ENCODE measurements at places on chromosomes 3 and 15.

GRCh38 chr3:107919239-107919638, 171.6 kb downstream of the CD47 start:
- H3K36me3 ChIP-seq: no peaks in the 10 kb centered on the region
- no peak for DNase-seq
- H3K27me3 ChIP-seq: no peaks in the 10 kb centered on the region
- no peaks in the 10 kb centered on the region for H3K4me1 ChIP-seq
- no peak overlapping the region for H3K27ac ChIP-seq

GRCh38 chr3:53482227-53482626, 12.2 kb upstream of the CACNA1D start:
- H3K4me1 ChIP-seq: no peaks in the 10 kb centered on the region
- no peaks in the 10 kb centered on the region for H3K36me3 ChIP-seq
- H3K27me3 ChIP-seq: peaks cover 3% of the 10 kb centered on the region
- no peak for DNase-seq
- no peak overlapping the region for H3K27ac ChIP-seq
- no peak overlapping the region for H3K4me3 ChIP-seq

DNA sequence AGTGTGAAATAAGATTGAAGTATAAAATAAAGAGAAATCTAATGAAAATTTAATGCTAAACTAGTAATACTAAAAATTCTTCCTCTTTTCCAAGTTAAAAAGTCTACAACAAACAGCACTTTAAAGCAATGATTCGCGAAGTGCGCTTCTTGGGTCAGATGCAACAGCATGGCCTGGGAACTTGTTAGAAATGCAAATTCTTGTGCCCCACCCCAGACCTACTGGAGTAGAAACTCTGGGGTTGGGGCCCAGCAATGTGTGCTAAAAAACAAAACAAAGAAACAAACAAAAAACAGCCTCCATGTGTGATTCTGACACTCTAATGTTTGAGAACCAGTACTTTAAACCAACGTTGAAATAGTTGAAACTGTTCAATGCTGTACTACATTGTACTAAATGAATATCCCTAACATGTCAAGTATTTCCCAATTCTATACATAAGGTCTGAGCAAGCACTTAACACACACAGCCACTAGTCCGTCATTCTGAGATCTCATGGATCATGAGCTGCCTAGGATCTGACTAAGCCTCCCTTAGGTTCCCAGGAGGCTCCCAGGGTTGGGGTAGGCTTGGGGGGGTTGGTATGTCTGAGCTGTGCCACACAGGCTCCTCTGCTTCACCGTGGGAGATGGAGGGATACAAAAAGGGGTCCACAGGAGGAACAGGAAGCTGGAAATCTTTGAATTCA, 6.1 kb downstream of the RASGRP1 start:
- DNase-seq: no peak
- no peak overlapping the region for H3K4me3 ChIP-seq
- H3K4me1 ChIP-seq: peaks cover 63% of the 10 kb centered on the region
- no peaks in the 10 kb centered on the region for H3K27me3 ChIP-seq

- H3K4me1 ChIP-seq: peaks cover 2% of the 10 kb centered on the region
- H3K36me3 ChIP-seq: no peaks in the 10 kb centered on the region
- H3K27me3 ChIP-seq: peaks cover 39% of the 10 kb centered on the region
- H3K4me3 ChIP-seq: peak overlapping the region; percentile 47
- H3K27ac ChIP-seq: peak overlapping the region; percentile 18
Observed at GRCh38 chr15:22979238-22980188, 655 bp downstream of the CYFIP1 start.

DNA sequence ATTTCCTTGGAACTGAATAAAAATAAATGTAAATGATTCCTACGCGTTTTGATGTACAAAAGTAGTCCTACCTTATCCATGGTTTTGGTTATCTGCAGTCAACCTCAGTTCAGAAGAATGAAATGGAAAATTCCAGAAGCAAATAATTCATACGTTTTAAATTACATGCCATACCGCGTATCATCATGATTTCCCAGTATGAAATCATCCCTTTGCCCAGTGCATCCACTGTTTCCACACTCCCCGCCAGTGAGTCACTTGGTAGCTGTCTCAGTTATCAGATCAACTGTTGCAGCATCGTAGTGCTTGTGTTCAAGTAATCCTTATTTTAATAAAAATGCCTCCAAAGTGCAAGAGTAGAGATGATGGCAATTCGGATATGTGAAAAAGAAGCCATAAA, 9.1 kb upstream of the MFSD1 start:
- no peaks in the 10 kb centered on the region for H3K27me3 ChIP-seq
- H3K4me3 ChIP-seq: no peak overlapping the region
- no peak for DNase-seq
- H3K27ac ChIP-seq: no peak overlapping the region
- H3K36me3 ChIP-seq: no peaks in the 10 kb centered on the region
- H3K4me1 ChIP-seq: no peaks in the 10 kb centered on the region

DNA sequence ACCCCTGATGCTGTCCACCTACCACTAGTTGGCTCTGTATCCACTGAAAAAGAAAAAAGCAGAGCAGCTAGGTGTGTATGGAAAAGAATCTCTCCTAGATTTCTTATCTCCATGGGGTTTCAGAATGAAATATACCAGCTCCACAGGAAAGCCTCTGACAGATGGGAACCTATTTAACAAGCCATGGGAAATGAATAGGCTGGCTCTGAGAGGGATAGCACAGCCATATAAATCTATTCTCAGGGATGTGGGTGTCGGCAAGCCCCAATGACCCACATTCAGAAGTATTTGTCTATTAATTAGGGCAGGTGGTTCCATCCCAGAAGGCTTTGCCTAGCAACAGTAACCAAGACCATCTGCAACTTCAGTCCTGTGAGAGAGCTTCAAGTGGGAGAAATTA, 694.1 kb downstream of the AGBL1 start:
- no peak for DNase-seq
- H3K4me3 ChIP-seq: no peak overlapping the region
- no peaks in the 10 kb centered on the region for H3K27me3 ChIP-seq
- no peak overlapping the region for H3K27ac ChIP-seq
- no peaks in the 10 kb centered on the region for H3K36me3 ChIP-seq
- no peaks in the 10 kb centered on the region for H3K4me1 ChIP-seq

GRCh38 chr3:38210141-38210757, 44.9 kb downstream of the OXSR1 start:
- H3K27me3 ChIP-seq: no peaks in the 10 kb centered on the region
- DNase-seq: no peak
- peaks cover 2% of the 10 kb centered on the region for H3K4me1 ChIP-seq
- H3K27ac ChIP-seq: no peak overlapping the region

DNA sequence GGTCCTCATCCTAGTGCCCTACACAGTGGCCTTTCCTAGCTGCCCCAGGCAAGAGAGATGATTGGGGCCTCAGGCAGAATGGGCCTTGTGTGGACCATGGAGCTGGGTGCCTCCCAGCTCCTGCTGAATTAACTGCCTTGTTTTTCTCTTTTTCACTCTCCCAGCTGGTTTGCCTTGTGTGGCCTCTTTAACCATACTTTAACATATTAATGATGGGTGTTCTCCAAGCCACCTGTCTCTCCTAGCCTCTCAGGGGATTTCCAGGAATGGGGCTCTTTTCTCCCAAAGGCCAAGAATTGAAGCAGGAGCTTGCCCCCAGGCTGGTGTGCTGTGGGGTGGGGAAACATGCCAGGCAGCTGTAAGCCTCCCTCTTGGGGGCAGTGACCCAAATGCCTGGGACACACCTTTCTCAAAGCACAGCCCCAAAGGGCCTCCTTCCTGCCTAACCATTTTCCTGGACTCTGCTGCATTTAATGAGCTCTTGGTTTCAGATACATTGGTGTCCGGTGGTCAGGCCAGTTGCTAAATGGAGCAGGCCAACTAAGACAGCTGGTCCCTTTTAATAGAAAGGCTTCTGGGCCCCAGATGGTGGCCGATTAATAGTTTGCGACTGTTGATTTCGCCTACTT, 5.6 kb downstream of the ALPK3 start:
- peaks cover 3% of the 10 kb centered on the region for H3K27me3 ChIP-seq
- no peak overlapping the region for H3K4me3 ChIP-seq
- DNase-seq: no peak
- no peak overlapping the region for H3K27ac ChIP-seq
- no peaks in the 10 kb centered on the region for H3K36me3 ChIP-seq
- H3K4me1 ChIP-seq: peaks cover 11% of the 10 kb centered on the region

GRCh38 chr3:123871946-123872345, 12.2 kb downstream of the MYLK start:
- no peak overlapping the region for H3K4me3 ChIP-seq
- H3K4me1 ChIP-seq: no peaks in the 10 kb centered on the region
- no peak overlapping the region for H3K27ac ChIP-seq
- H3K27me3 ChIP-seq: no peaks in the 10 kb centered on the region
- DNase-seq: no peak

DNA sequence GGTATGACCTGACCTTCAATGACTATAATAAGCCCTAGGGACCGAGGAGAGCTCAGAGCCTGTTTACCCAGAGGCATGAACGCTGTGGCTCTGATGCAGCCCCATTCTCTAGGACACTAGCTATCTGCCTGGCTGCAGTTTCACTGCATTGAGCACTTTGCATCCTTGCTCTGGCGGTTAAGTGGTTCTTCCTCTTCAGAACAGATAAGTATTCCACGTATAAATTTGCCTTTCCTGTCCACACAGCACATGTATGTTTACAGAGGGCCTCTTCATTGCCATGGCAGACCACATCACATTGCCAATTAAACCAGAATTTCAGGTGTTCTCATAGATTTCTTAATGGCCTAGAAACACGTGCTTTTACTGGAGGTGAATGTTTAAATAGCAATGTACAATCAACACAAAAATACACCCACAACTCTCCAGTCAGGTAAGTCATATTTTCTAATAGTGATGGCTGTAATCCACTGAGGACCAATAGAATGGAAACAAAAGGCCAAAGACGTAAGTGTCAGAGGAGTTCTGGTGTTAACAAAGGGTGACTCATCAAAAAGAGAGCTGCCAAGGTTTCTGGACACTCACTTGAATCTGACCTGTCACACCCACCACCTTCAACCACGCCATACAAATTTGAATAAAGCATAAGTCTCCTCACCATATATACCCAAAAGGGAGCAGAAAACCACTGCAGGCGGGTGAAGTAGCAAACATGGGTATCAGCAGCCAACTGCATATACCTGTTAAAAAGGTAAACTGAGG, 553.4 kb downstream of the OCA2 start:
- no peak for DNase-seq
- H3K4me1 ChIP-seq: no peaks in the 10 kb centered on the region
- no peaks in the 10 kb centered on the region for H3K27me3 ChIP-seq
- no peak overlapping the region for H3K4me3 ChIP-seq

GRCh38 chr15:80275961-80276360, 23.9 kb upstream of the CTXND1 start:
- DNase-seq: no peak
- no peaks in the 10 kb centered on the region for H3K4me1 ChIP-seq
- no peaks in the 10 kb centered on the region for H3K36me3 ChIP-seq

GRCh38 chr3:50365080-50365841, 5.9 kb upstream of the TMEM115 start:
- peak; percentile 80 for DNase-seq
- H3K4me3 ChIP-seq: peak overlapping the region; percentile 62
- no peaks in the 10 kb centered on the region for H3K27me3 ChIP-seq
- H3K4me1 ChIP-seq: peaks cover 11% of the 10 kb centered on the region
- H3K27ac ChIP-seq: peak overlapping the region; percentile 95
- H3K36me3 ChIP-seq: no peaks in the 10 kb centered on the region

- no peak overlapping the region for H3K27ac ChIP-seq
- H3K4me1 ChIP-seq: peaks cover 17% of the 10 kb centered on the region
- DNase-seq: no peak
- no peak overlapping the region for H3K4me3 ChIP-seq
Observed at GRCh38 chr3:18738393-18739098, 313.4 kb upstream of the SATB1 start.

- H3K27me3 ChIP-seq: no peaks in the 10 kb centered on the region
- no peak overlapping the region for H3K27ac ChIP-seq
- peak; percentile 4 for DNase-seq
Observed at GRCh38 chr3:58414538-58415197, 19.0 kb downstream of the PDHB start.

- no peaks in the 10 kb centered on the region for H3K4me1 ChIP-seq
- H3K27ac ChIP-seq: no peak overlapping the region
- DNase-seq: no peak
- no peak overlapping the region for H3K4me3 ChIP-seq
- H3K27me3 ChIP-seq: no peaks in the 10 kb centered on the region
- peaks cover 64% of the 10 kb centered on the region for H3K36me3 ChIP-seq
Observed at GRCh38 chr15:89630260-89630659, 25.0 kb downstream of the KIF7 start.

DNA sequence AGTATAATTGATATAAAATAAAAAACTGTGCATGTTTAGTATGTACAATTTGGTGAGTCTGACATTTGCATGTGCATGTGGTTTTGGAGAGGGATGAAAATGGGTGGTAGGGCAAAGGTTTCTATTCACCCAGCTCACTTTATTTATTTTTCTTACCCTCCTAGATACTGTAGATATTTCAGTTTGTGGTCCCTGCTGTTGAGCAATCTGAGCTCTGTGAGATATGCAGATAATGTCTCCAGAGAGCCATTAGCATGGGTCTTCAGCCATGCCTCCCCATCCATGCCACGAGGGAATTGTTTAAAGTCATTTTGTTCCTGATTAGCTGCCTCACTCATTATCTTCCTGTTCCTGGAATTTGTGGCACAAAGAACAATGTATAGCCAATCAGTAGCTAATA, 44.4 kb upstream of the B3GALNT1 start:
- H3K36me3 ChIP-seq: no peaks in the 10 kb centered on the region
- H3K4me1 ChIP-seq: no peaks in the 10 kb centered on the region
- H3K4me3 ChIP-seq: no peak overlapping the region
- H3K27me3 ChIP-seq: no peaks in the 10 kb centered on the region

GRCh38 chr3:128235207-128235926, 82.1 kb downstream of the EEFSEC start:
- H3K27me3 ChIP-seq: no peaks in the 10 kb centered on the region
- no peak for DNase-seq

- H3K36me3 ChIP-seq: no peaks in the 10 kb centered on the region
- no peaks in the 10 kb centered on the region for H3K27me3 ChIP-seq
- H3K4me1 ChIP-seq: no peaks in the 10 kb centered on the region
- no peak overlapping the region for H3K4me3 ChIP-seq
- DNase-seq: no peak
- no peak overlapping the region for H3K27ac ChIP-seq
Observed at GRCh38 chr3:136664771-136665170, 87.4 kb downstream of the STAG1 start.

GRCh38 chr3:194552327-194552949, 65.6 kb upstream of the ATP13A3 start:
- H3K4me1 ChIP-seq: peaks cover 2% of the 10 kb centered on the region
- H3K27ac ChIP-seq: no peak overlapping the region
- H3K27me3 ChIP-seq: no peaks in the 10 kb centered on the region
- H3K4me3 ChIP-seq: no peak overlapping the region
- no peak for DNase-seq

DNA sequence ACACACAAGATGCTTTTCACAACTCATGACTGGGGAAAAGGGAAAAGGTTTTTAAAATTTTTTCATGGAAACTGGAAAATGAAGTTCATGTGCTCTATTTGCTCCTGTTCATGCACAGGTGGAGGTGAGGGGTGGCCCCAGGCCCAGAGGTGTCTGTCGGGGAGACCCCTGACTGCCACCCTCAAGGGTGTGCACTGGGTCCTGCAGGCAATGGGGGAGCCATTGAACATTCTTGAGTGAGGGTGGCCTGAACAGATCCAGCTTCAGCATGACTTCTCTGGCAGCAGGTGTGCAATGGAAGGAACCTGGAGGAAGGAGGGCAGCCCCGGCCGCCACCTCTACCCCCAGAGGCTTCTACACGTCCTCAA, 145.3 kb upstream of the IQSEC1 start:
- no peaks in the 10 kb centered on the region for H3K27me3 ChIP-seq
- H3K4me1 ChIP-seq: peaks cover 2% of the 10 kb centered on the region
- H3K36me3 ChIP-seq: no peaks in the 10 kb centered on the region
- H3K27ac ChIP-seq: no peak overlapping the region
- no peak overlapping the region for H3K4me3 ChIP-seq

- no peak overlapping the region for H3K4me3 ChIP-seq
- no peaks in the 10 kb centered on the region for H3K27me3 ChIP-seq
- DNase-seq: no peak
Observed at GRCh38 chr3:25110642-25111041, 317.4 kb upstream of the RARB start.
